ENCODE measurements at places on chromosomes 11 and 22.

- peak; percentile 83 for DNase-seq
Observed at GRCh38 chr22:42169055-42169469, 38.5 kb upstream of the CYP2D6 start.

DNA sequence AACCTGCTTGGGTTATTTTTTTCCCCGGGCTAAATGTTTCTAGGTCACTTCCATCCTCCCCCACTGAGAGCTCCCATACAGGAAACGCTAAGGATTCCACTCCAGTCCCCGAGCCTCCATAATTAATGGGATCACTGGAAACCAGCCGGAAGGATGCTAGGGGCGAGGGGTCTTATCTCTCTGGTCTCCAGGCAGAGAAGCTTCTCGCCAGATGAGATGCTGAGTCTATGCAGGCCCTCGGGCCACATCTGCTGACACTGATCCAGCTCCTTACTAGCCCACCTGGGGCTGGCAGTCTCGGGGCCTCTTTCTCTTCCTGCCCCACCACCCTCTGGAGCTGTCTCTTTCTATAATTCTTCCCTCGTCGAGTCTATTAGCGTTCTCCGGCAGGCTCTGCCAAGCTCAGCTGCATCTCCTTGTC lies 125.9 kb upstream of the SYT13 start:
- DNase-seq = no peak

DNA sequence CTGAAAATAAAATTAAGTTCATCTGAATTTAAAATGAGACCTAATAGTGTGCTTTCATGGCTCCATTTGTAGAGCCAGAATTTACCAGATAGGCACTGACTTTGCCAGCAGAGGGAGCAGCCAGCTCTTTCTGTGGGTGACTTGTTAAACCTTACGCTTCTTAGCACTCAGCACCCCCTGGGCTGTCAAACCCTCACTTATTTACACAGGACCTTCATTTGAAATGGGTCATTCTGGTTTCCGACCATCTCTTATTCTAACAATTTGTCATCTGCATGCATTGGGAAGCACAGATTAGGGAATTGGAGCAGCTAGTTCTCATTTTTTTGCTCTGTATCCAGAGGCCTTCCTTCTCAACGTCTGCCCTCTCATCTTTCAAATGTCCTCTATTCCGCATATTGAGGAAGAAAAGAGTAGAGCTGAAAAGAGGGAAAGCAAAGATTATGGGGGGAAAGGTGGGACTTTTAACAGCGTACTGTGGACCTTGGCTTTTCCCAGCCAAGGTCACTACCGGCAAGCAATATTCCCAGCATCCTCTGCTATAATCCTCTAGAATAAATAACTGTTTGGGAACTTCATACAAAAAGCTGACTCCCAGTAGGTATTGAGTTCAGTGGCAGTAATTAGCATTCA lies 3.1 kb downstream of the ASRGL1 start:
- no peak for DNase-seq

DNA sequence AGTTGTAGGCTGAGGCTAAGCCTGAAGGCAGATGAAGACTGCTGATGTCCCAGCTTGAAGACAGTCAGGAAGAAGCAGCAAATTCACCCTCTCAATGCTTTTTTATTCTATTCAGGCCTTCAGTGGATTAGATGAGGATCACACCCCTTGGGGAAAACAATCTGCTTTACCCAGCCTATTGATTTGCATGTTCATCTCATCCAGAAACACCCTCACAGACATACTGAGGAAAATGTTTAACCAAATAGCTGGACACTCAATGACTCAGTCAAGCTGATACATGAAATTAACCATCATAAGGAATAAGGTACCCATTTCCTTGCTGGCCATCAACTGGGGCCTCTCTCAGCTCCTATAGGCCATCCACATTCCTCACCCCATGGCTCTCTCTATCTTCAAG lies 549.9 kb upstream of the CCDC90B start:
- no peak for DNase-seq

GRCh38 chr22:45671783-45672563 lies at the start of gene ATXN10:
ATXN10 (plus strand) TSS chr22:45671834; CDS start chr22:45672064, 230 bp downstream.
- peak; percentile 92 for DNase-seq

DNA sequence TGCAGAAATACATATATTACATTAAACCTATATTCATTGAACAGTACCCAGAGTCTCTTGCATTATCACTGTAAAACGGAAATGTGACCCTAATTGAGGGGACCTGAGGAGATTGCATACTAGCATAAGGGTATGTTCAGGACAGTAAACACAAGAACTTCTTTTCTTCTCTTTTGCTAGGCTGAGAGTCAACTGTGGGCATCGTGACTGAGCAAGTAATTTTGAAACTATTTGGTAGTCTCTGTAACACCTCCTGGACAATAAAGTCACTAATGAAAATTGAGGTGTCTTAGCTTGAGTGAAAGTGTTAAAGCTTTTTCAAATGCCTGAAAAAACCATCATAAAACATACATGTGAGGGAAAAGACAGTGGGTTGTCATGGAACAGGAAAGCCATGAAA lies 90.9 kb downstream of the PDHX start:
- no peak for DNase-seq

DNA sequence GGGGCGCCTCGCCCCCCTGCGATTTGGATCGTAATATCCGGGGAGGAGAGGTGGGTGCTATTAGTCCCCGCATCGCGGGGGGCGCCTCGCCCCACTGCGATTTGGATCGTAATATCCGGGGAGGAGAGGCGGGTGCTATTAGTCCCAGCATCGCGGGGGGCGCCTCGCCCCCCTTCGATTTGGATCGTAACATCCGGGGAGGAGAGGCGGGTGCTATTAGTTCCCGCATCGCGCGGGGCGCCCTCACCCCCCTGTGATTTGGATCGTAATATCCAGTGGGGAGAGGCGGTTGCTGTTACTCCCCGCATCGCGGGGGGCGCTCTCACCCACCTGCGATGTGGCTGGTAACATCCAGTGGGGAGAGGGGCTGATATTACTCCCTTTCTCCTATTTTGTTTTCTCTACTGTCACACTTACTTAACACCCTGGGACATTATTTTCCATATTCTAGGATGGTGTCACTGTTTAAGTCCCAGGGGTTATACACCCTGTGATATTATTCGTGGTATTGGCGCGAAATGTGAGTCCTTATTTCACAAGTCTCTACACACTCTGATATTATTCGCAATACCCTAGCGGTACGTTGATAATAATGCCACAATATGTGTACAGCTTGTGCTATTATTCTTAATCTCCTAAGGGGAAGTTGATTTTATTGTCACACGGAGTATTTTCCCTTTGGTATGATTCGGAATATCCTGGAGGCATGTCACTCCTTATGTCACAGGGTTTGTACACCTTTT lies 57.8 kb upstream of the ALDH3B2 start:
- no peak for DNase-seq

All from right hindlimb (tissue), 1 donor.